ENCODE measurements at places on chromosomes 2 and 18.

DNA sequence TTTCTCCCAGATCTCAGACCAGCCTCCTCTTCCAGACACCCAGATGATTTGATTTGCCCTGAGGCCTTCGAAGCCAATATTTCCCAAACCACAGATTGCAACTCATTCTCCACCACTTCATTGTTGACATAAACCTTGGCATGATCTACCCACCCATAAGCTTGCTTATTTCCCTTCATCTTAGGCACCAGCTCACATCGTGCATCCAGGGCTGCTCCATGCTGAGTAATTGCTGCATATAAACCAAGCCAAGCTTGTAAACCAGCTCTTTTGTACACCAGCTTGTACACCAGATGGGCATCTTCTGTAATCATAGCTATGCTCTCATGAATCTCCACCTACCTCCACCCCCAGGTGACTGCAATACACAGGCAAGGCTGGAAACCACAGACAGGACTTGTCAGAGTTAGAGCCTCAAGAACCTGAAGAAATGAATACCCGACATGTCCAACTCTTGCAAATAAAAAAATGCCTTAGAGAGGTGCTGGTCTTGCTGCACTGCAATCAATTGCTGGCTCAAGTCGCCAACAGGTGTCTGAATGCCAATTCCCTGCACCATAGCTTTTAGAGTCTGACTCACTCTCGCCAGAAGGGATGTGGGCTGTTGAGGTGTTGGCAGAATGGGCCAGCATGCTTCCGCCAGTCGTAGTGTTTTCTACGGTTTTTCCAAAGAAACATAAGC lies 31.5 kb downstream of the TRABD2A start:
- no peak for DNase-seq

DNA sequence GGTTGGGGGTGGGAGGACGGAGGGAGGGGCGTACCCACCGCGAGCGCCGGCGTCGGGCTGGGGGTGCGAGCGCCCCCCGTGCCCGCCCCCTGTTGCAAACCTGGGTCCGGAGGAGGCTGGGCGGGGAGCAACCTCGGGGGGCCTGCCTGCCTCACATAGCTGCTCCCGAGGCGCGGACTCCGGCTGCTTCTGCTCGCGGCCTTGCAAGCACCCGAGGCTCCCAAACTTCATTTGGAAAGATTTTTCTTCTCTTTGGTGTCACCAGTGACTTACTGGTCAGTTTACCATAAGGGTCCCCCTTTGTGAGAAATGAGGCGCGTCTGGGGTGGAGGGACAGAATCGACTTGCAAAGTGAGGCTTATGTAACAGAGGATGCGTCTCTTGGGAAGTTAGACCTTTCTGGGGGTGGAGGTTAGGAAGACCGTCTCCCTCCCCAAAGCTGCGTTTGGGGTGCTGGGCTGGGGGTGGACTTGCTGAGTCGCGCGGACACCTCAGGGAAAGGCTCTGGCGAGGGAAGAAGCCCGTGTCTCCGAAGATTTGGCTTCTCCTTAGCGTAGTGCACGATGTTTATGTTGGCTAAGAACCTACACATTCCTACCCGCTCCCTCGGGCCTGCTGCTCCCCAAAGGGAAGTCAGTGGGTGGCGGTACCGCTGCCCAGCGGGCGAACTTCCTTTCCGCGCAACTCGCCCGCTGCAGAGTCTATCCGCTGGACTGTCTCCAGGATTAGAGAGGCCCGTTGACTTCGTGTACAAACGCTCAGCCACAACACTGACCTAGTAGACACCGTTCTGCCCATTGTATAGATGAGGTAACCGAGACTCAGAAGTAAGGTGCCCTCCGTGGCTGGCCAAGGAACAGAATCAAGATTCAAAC lies 559 bp downstream of the TMEM37 start:
- no peak for DNase-seq

GRCh38 chr2:164023896-164024295 lies 288.1 kb upstream of the FIGN start:
- peak; percentile 21 for DNase-seq

- DNase-seq, result no peak
Observed at GRCh38 chr18:45829855-45830254, 4.4 kb downstream of the SIGLEC15 start.

- DNase-seq, result no peak
Observed at GRCh38 chr18:45896991-45897390, 70.1 kb downstream of the EPG5 start.

DNA sequence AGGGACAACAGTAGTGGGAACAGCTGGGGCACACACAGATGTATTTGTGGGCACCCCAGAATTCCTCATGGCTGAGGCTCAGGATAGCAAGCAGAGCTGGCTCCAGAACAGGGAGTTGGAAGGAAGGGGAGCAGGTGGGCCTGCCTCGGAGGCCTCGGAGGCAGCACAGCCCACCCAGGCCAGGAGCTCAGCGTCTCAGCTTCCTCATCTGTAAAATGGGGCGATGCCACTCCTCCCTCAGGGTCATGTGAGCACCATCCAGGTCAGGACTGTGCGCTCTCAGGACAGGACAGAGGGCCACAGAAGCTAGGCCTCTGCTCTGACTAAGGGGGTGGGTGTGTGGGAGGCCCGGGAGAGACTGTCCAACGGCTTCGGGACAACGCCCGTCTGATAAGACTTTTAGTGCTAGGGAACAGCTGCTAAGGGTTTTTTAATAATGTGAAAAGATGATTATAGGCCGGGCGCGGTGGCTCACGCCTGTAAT lies 106.2 kb downstream of the HDAC4 start:
- no peak for DNase-seq

GRCh38 chr2:218060950-218061660 lies 7.9 kb upstream of the RUFY4 start:
- DNase-seq, result no peak

GRCh38 chr2:17101091-17101490 lies 417.1 kb downstream of the RAD51AP2 start:
- DNase-seq, result no peak

GRCh38 chr2:55048508-55049042 lies 1.7 kb downstream of the RTN4 start:
- peak; percentile 46 for DNase-seq

DNA sequence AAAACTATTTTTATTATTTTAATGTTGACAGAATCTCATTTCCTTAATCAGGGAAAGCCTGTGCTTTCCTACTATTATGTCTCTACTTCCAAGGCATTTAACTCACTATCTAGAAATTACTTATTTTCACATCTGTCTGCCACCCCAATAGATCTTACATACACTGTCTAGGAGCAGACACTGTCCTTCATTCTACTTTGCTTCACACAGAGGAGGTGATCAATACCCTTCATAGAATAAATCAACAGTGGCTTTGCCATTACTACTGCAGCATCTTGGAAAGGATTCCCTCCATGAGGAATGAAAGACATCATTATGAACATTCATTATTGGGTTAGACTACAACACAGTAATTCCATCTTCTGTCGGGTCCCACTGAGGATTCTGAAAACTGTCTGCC lies 31.7 kb downstream of the CDH20 start:
- no peak for DNase-seq

GRCh38 chr2:230898016-230898712 lies 26.9 kb downstream of the GPR55 start:
- DNase-seq, result no peak

DNA sequence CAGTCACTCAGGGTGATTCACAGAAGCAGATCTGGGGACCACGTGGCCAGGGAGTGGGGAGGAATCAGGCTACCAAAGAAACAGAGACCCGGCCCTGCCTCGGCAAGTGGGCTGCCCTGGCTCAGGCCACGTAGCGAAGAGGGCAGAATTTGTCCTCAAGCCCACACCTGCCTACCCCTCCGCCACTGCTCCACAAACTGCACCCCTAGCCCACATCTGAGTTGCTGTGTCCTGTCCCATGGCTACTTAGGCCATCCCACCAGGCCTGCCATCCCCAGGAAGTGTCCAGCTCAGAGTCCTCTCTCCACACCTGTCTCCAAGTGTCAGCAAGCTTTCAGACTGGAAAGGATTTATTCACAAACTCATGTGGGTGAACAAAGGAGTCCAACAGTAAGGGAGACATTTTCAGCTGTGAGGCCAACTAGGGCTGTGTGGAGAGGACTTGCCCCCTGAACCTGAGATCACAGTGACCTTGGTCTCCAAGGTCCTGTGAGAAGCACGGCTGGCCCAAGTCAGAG lies 31.7 kb upstream of the ASPRV1 start:
- no peak for DNase-seq

DNA sequence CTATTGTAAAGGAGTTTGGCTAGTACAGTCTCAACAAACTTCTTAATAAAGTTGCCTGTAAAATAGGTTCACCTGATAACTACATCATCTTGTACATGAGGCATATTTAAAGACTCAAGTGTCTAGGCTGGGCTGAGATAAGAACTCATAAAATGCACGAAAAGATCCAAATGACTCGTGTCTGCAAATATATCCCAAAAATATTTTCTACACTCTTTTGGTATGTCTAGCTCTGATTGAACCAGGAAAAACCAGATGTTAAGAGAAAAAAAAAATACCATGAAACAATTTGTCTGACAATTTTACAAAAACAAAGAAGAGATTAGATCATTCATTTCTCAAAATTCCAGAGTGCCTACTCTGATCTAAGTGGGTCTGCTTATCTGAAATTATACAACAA lies 166.9 kb upstream of the OSR1 start:
- DNase-seq, result no peak

DNA sequence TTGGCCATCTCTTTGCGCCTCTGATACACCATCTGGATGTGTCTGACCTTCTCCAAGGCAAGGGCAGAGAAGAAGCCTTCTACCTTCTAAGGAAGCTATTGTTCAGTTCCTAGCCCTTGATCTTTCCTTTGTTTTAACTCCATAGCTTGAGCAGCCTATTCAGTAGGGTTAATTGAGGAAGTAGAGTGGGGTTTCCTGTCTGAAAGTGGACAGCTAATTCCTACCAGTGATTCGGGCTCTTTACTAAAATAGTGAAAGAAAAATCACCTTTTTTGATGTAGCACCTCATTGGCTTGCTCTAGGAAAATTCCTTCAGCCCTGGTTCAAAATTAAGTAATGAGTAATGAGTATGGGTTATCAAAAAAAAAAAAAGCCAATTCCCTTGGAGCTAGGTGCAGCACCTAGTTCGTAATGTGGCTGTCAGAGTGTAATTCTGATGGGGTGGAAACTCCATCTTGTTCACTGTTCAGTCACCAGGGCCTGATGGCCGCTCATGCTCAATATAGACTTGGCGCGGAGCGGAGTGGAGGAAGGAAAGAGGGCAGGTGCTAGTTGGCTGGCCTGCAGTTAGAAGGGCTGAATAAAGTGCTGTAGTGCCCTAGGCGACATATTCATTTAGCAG lies 2.9 kb upstream of the MGAT5 start:
- no peak for DNase-seq

DNA sequence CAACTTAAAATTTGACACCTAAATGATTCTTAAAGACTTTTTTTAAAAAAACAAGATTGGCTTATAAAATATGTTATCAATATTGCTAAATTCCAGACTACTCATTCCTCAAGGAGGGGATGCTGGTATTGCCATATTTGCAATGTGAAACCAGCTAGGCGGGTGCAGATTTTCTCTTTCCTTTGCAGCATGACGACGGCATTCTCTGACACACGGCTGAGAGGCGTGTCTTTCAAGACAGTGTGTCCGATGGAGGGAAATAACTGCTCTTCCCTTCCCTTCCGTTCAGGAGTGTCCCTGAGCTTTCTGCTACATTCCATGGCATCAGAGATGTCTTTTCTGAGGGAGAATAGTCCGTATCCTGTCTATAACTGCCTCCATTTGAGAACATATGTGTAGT lies 38.2 kb upstream of the CNGA3 start:
- no peak for DNase-seq

Measured in femur (tissue), 1 donor.